ENCODE measurements at places on chromosomes 1 and 21.

GRCh38 chr1:173733912-173734311, 19.1 kb downstream of the KLHL20 start:
- no peak for DNase-seq

- DNase-seq = peak; percentile 76
Measured at GRCh38 chr1:87224201-87224600, 104.5 kb upstream of the LMO4 start.

- DNase-seq = no peak
Measured at GRCh38 chr1:153903841-153904455, 18.8 kb downstream of the GATAD2B start.

- peak; percentile 73 for DNase-seq
Measured at GRCh38 chr1:37858931-37859506, 373 bp downstream of the MTF1 start.

GRCh38 chr21:33063375-33063883, 6.5 kb upstream of the OLIG1 start:
- DNase-seq = no peak

GRCh38 chr1:19240673-19241538, 10.4 kb downstream of the EMC1 start:
- DNase-seq = peak; percentile 92
